ENCODE measurements at places on chromosomes 7 and 10.
A peak's percentile ranks its signal among the peaks of the same experiment; 100 is the strongest.

DNA sequence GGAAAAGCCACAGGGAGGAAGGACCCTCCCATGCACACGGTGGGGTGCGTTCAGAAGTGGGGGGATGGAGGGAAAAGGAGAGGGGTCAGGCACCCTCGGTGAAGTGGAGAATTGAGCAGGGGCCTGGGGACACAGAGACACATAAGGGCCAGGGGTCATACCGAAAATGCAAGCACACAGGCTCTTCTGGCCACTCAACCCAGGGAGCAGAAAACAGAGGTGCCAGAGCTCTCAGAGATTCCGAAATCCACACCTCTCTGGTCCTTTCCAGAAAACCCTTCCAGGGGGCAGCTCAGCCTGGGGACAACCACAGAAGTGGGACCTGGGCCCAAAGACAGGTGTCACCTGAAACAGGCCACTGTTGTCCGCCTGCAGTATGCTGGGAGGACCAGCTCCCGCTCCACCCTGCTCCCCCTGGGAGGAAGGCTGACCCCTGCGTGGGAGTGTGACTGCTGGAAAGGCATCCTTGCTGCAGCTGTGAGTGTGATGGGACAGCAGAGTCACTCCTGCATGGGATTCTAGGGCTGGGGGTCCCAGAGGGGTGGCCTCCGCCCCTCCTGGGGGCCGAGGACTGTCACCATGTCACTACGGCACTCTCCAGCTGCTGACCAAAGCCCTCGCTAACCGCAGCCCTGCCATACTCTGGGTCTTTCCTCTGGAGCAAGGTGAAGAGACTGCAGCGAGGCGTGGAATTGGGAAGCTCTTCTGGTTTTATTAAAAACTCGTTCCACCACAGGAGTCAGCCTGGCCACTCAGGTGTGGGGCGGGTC, 63.1 kb downstream of the TMEM209 start:
- no peak for DNase-seq

- no peak for DNase-seq
Observed at GRCh38 chr10:26792758-26793495, 67.8 kb downstream of the ABI1 start.

- DNase-seq: peak; percentile 77
Observed at GRCh38 chr7:148773334-148773733, 74.6 kb downstream of the CUL1 start.

- DNase-seq: no peak
Observed at GRCh38 chr10:32937911-32938424, 20.1 kb downstream of the ITGB1 start.

GRCh38 chr7:3065724-3066143, 22.1 kb upstream of the CARD11 start:
- DNase-seq: no peak

GRCh38 chr7:112103246-112103645, 103.0 kb downstream of the DOCK4 start:
- DNase-seq: no peak

- DNase-seq: no peak
Observed at GRCh38 chr10:86876748-86877147, 80.7 kb downstream of the MMRN2 start.

DNA sequence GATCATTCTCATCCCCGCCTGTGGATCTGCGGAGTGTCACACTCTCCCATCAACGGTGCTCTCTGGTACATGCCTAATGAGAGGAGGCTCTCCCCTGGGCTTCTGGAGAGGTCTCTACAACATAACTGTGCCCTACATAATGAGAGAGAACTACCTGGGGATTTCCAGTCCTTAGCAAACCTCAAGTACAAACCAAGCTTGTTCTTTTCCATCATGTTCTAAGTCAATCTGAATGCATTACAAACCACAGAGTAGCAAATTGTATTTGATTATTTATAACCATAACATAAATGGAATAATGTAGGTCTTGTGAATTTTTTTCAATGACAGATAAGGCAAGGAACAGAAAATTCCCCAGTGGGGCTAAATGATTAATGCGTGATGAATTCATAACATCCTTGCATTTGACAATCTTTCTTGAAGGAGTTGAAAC, 412.4 kb upstream of the NRP1 start:
- no peak for DNase-seq

DNA sequence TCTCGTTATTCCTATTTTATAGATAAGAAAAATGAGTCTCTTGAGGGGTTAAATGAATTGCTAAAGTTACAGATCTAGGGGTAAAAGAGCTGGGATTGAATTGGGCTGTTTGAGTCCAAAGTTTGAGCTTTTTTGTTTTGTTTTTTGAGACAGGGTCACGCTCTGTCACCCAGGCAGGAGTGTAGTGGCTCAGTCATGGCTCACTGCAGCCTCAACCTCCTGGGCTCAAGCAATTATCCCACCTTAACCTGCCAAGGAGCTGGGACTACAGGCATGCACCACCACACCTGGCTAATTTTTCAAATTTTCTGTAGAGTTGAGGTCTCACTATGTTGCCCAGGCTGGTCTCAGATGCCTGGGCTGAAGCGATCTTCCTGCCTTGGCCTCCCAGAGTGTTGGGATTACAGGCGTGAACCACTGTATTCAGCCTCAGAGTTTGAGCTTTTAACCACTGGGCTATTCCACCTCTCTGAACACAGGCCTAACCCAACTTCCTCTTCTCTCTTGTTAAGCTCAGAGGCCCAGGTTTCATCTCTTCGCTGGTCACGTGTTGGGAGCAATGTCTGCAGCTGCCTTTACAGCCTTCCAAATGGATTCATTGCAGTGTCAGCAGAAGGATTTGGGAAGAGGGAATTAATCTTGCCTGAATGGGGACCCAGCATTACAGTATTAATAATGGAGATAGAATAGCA, 8.0 kb downstream of the SUFU start:
- no peak for DNase-seq

GRCh38 chr10:124010024-124010423, 83.4 kb downstream of the CHST15 start:
- no peak for DNase-seq

- no peak for DNase-seq
Observed at GRCh38 chr10:104479906-104480593, 126.4 kb downstream of the CFAP58 start.

DNA sequence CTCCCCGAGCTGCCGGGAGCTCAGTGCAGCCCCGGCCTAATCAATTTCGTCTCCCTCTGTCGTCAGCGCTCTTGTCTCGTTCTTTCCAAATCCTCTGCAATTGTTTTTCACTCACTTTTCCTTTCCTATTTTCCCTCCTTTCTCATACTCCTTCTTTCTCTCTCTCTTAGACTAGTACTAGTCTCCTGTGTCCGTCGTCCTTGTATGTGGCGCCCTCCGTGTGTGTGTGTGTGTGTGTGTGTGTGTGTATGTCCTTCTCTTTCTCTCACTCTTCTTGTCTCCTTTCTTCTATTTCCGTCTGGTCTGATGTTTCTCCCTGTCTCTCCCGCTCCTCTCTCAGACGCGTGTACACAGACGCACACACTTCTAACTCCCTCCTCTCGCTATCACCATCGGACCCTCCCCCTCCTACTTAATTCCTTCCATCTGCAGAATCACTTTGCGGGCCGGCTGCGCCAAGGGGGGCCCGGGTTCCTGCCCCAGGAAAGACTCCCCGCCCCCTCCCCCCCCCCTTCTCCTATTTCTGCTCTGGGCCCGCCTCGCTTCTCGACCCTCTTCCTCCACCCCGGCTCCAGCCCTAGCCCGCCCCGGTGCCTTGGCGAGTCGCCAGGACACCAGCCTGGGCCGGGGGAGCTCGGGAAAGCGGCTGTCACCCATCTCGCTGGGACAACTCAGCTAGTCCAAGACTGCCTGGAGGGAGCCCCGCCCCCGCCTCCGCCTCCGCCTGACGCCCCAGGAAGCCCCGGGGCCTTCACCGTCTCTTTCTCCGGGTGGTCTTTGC, 743 bp upstream of the ZCCHC24 start:
- no peak for DNase-seq

DNA sequence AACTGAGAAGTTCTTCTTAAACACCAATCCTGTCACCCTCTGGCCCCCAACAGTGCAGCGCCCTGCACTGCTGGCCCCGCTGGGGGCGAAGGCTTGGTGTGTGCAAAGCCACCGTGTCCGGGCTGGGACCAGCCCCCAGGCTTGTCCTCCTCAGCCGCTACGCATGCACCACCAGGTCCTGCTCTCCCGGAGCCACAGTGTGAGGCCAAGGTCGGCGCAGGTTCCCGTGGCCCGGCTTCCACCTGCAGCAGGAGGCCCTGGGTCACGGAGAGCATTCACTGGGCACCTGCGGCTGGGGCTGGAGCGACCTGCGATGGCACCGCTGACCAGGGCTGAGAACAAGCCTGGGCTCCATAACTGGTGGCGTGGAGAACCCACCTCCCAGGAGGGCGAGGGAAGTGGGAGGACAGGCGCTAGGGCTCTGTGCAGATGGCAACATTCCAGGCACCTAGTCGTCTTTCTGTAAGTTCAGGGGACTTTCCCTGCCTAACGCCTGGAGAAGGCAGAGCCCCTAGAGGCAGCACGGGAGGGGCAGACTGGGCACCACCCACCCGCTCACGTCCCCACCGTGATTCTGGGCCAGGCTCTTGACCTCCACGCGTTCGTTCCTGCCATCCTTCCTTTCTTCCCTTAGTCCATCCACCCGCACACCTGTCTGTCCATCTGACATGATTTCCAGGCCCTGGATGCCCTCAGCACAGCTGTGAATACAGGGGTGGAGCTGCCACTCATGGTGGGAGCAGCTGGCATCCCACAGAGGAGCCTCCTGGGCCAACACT, 271.6 kb downstream of the ELFN1 start:
- DNase-seq: no peak

GRCh38 chr10:124097883-124098282, 4.5 kb upstream of the CHST15 start:
- DNase-seq: no peak

DNA sequence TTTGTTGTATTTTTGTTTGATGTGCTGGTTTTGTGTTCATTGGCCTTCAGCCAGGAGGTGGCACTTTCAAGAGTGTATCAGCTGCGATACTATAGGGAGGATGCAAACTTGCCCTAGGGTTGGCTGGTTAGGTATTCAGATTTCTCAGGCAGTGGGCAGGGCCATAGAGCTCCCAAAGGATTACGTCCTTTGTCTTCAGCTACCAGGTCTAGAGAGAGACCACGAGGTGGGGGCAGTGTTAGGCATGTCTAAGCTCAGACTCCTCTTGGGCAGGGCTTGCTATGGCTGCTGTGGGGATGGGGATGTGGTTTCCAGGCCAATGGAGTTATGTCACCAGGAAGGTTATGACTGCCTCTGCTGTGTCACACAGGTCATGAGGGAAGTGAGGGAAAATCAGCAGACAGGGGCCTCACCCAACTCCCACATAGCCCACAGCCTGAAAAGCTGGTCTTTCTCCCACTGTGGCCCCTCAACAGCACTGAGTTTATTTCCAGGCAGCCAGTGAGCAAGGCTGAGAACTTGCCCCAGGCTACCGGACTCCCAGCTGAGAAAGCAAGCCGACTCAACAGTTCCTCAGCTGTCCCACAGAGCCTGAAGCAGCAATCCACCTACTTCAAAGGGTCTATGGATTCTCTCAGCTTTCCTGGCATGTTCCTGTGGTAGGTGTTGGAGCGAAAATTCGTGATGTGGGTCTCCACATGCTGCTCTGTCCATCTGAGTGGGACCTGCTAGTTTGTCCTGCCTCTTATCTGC, 227.4 kb upstream of the COBL start:
- DNase-seq: no peak

GRCh38 chr10:13315361-13315760, 15.5 kb upstream of the PHYH start:
- DNase-seq: no peak

Data from NCI-H187 treated with DMSO at 0.1 percent for 48 hours (cell line).